Inflammatory macrophage (primary cell): ENCODE measurements at places on chromosomes 6 and 20.

GRCh38 chr6:53623497-53623896 lies 42.1 kb downstream of the KLHL31 start:
- DNase-seq, result peak; percentile 95

- no peak for DNase-seq
These were observed 18.6 kb upstream of the ZFAND3 start for GRCh38 chr6:37800703-37801604.

DNA sequence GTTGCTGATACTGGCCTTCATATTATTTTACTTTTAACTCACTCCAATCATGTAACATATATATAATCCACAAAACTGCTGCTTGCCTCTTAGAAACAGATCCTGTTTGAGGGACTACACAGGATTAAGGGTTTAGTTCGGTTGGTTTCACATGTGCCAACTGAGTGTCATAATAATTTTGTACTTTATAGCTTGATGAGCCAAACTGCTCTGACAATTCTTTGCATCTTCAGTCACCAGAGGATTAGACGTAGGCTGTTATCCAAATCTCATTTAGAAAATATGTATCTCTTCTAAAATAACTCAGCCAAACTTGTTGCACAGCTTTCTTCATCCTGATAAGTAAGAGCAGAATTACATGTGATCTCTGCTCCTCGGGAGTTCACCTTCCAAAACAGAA lies 643.6 kb upstream of the PTCHD4 start:
- DNase-seq, result no peak

DNA sequence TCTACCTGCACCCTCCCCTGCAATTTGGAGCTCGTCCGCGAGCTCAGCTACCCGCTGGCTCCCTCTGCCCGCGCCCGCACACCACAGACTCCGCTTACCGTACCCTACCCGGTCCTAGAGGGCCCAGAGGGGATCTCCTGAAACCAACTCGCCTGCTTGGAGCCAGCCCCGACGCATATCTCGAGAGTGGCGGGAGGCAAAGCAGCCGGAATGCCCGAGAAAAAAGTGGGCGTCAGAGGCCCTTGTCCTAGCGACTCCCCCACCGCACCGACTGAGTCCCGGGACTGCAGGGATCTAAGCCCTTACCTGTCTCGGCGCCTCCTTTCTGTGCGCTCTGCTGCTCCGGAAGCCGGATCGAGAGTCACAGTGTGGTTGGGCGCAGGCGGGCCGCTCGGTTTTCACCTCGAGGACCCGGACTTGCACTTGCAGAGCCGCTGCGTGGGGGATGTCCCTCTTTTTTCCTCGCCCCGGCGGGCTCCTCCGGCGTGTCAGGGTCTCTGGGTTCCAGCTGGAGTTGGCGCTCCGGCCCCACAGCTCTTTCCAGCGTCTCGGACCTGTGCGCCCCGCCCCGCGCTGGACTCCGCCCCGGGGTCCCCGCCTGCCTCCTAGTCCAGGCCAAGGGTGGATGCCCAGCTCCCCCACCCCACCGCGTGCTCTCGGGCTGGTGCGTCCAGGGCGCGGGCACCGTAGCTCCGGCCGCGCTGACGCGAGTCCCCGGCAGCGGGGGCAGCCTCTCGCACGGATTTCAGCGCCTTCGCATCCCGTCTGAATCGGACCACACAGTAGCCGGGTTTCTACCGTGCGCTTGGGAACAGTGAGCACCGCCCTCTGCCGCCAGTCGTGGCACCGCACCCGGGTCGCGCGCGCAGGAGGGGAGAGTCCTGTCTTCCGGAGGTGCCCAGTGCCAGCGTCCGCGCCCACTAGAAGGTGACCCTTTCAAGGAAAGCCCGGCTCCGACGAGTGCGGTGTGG lies at the start of gene PROKR2:
TSS of gene PROKR2 (minus strand) at position 767 of the 971 bp plus-strand sequence. CDS start 2,585 bp downstream, outside the sequence.
- DNase-seq, result no peak

GRCh38 chr6:67009818-67010217 lies 1302.8 kb upstream of the EYS start:
- DNase-seq, result no peak

DNA sequence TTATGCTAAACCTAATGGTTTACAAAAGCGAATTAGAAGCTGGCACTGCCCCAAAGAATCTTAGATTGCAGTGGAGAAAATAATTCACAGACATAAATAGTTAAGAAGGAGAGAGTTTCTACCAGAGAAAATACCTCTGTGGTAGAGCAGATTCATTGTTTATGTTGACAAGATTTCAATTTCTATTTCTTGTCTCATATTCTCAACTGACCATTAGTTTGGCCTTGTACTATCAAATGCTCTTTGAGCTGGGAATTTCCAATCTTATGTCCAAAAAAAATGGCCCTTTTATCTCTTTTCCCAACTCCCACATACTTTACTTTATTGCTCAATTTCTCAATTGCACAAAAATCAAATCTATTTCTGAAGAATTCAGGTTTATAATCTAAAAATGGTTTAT lies 804.1 kb upstream of the CITED2 start:
- DNase-seq, result no peak

- peak; percentile 57 for DNase-seq
These were observed 35.0 kb upstream of the ID1 start for GRCh38 chr20:31570021-31570463.

- no peak for DNase-seq
These were observed 5.0 kb downstream of the FAM209B start for GRCh38 chr20:56537997-56538396.

DNA sequence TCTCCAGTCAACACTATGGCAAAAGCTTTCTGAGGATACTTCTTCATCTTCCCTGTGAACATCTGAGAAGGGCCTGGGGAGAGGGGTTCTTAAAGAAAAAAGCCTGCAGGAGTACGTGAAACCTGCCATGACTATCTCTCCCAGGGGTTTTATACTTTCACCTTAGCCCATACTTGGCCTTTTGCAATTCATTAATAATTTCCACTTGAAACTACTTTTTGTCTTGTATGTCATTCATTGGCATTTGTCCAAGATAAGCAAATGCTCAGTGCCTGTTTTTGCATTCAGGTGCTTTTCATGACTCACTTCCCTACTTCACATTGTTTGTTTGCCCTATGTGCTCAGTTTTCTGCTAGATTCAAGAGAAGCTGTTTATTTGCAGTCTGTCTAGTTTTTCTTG lies 580.3 kb upstream of the GJE1 start:
- DNase-seq, result no peak

GRCh38 chr6:159249128-159249527 lies 79.9 kb downstream of the FNDC1 start:
- no peak for DNase-seq
